ENCODE measurements at places on chromosomes 5 and 9.

GRCh38 chr5:100584069-100584468 is 48.9 kb downstream of the FAM174A start:
- DNase-seq, result no peak

DNA sequence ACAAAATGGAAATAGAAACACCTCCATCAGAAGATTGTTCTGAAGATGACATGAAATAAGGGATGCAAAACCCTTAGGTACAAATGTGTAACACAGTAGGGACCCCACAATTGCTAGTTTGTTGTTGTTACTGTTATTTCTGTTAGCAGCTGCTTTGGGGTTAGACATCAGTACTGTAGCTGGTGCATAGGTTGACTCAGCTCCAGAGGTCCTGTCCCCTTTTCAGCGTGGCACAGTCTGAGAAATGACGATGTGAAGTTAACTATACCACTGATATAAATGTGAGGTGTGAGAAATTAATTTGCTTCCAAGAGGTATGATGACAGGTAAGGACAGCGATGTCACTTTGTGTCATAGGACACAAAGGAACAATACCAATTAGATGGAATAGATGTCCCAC is 384.6 kb upstream of the KLF4 start:
- no peak for DNase-seq

DNA sequence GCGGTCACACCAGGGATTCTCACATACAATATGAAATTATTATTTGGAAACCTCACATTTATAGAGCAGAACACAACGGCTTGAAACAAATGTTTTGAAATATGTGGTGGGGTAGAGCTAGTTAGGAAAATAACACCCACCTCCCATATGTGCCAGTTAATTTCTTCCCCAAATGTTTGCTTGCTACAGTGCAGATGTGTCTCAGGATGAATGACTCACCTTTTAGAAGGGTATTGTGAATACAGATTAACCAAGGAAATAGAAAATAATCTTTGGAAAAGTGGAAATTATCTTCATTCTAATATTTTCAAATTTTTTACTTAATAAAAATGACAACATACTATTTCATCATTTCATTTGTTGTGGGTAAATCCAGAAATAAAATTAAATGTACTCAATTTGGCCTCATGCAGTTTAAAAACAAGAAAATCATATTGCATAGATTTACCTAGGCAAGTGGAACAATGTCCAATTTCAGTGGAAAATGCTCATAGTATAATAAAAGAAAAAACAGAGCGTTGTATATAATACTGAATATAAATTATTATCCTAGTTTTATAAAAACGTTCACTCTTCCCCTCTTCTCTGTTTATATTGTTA is 39.3 kb upstream of the RICTOR start:
- no peak for DNase-seq

GRCh38 chr5:135671052-135671705 is 92.4 kb upstream of the CXCL14 start:
- DNase-seq, result no peak

GRCh38 chr5:116371935-116372334 is 202.7 kb downstream of the SEMA6A start:
- DNase-seq, result no peak

GRCh38 chr5:158382473-158382872 is 523.5 kb upstream of the CLINT1 start:
- peak; percentile 91 for DNase-seq

GRCh38 chr5:132526974-132527564 is 16.3 kb downstream of the IL5 start:
- no peak for DNase-seq

- no peak for DNase-seq
Observed at GRCh38 chr9:37342493-37342892, 80.0 kb upstream of the GRHPR start.

GRCh38 chr9:13171261-13171660 is 108.2 kb downstream of the MPDZ start:
- no peak for DNase-seq

DNA sequence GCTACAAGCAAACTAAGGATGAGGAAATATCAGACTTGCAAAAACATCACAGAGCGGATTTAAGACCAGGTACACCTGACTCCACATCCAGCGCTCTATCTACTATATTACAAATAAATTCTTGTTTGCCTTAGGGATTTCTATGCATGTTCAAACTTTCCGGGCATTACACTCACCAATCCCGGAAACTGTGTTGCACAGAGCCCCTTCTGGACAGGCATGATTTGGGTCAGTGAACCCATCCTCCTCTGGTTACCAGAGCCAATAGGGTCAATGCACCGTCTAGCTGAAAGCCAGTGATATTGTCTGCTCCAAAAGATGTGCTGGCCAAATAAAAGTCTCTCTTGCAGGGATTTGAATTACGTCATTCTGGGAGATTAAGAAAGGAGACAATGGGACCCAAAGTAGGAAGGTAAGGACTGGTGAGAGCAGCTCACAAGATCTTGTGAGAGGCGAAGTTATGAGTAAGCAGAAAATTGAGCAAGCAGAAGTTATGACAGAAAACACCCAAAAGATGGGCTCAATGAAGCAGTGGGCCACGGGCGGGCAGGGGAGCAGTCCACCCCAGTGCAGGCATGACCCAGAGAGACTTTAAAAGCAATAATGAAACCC is 155.8 kb upstream of the RAI14 start:
- DNase-seq, result peak; percentile 27

DNA sequence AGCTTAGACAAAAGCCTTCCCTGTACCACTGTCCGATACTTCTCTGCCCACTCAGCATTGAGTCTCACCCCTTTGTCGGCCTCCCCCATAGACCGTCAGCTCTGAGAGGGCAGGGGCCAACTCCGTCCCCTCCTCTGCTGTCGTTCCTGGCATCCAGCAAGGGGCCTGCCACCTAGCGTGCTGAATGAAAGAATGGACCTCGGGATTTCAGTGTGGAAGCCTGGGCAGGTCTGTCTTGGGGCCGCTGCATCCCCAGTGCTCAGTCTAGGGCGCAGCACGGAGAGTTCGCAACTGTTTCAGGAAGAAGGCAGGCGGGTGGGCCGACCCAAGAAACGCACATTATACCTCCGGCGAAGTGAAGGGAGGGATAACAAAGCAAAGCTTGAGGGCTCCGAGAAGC is 1.5 kb upstream of the TOR1B start:
- no peak for DNase-seq

- DNase-seq, result peak; percentile 65
Observed at GRCh38 chr9:107638521-107639310, 149.1 kb upstream of the KLF4 start.

GRCh38 chr9:133584559-133585476 is 24.4 kb downstream of the FAM163B start:
- peak; percentile 42 for DNase-seq

- DNase-seq, result no peak
Observed at GRCh38 chr9:20732118-20732517, 48.1 kb downstream of the FOCAD start.

- no peak for DNase-seq
Observed at GRCh38 chr9:133126697-133127339, 5.8 kb upstream of the RALGDS start.

DNA sequence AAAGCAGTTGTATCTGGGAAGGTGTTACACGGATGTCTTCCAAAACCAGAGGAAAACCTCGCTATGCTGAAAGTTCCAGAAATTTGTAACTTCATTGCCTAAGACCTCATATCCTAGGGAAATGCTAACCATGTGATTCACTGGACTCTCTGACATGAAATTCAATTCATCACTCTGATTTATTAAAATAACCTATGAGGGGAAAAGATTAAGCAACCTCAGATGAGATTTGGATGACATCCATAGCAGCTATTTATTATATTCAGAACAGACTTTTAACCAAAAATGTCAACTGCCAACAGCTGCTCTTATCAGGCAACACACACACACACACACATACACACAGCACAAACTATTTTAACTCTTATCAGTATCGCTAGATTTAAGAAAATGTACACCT is 1006.4 kb upstream of the CTNND2 start:
- no peak for DNase-seq

GRCh38 chr5:123681061-123681460 is 169.1 kb downstream of the CSNK1G3 start:
- no peak for DNase-seq

- peak; percentile 24 for DNase-seq
Observed at GRCh38 chr5:136033848-136034247, 5.1 kb downstream of the TGFBI start.

- peak; percentile 22 for DNase-seq
Observed at GRCh38 chr5:82174128-82174918, 103.8 kb downstream of the RPS23 start.

DNA sequence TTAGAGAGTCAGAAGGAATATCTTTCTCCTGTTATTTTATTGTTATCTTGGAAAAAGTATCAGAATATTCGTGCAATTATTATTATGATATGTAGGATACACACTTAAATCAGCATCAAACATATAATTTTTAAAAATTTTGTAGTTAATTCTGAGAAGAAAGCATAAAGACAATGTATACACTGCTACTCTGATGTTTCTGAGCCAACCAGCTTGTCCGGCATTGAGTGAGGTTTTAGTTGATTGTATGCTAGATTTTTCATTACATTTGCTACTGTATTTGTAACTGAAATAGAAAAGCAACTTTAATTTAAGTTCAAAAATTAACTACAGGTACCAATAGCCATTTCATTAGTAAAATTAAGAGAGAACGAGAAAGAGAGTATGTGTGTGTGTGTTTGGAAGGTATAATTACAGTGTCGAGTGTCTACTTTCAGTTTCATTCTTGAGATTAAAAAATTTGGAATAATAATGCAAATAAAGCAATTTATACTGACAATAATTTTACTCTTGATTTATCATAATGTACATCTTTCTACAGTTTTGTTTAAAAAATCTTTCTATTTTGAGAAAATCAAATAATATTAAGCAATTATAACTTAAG is 160.4 kb upstream of the CDH12 start:
- DNase-seq, result no peak

Data from GM03348 (cell line).